Lower leg skin (tissue), 4 donors: ENCODE measurements at places on chromosomes 7 and 10. TPM values are rescaled to one million over a fixed set of nuclear protein-coding genes. Genes with fewer than 3 reads are reported as not detected.
A peak's percentile ranks its signal among the peaks of the same experiment; 100 is the strongest.

DNA sequence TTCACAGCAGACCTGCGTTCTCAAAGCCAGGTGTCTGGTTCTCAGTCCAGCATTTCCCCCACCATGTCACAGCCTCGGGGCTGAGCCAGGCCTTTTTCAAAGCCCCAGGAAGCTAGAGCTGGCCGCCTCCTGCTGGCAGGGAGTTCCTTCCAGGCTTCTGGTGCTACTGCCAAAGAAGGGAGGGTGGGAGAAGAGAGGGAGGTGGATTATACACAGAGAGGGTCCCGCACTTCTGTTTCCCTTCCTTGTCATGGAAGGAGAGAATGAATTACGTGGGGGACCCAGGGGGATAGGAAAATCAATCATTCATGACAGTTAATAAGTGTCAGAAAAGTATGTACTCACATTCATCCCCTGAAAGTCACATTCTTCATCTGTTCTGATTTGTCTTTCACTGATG lies 600 bp upstream of the LGI1 start:
- DNase-seq: no peak

DNA sequence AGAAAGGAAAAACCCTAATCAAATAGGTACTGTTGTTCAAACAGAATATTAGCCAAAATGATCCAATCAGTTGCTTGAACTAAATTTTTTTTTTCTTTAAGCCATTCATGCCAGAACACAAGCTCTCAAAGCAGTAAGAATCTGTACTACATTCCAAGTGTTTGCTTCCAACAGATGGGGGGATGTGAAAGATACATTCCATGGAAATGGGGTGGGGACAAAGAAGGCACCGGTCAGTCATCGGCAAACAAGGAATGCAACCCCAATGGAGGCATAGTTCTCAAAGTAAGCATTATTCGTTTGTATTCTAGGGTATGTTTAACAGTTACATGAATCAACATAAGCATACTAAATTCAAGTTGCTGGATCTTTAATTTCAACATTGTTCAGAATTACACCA lies 32.5 kb downstream of the C10orf143 start:
- no peak for DNase-seq

DNA sequence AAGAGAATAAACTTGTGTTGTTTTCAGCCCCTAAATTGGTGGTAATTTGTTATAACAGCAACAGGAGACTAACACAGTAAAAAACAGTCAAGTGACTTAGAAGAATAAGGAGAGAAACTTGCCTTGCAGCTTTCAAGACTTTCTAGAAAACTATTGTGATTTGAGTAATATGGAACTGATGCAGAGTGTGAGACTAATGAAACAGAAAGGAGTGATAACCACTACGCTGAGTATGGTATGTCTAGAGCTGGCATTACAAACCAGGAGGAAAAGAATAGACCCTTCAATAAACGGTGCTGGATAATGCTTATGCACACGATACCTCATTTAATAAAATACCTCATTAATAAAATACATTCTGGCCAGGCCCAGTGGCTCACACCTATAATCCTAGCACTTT lies 99.9 kb downstream of the CREM start:
- DNase-seq: no peak

GRCh38 chr7:106569500-106569929 lies 91.4 kb downstream of the CCDC71L start:
- DNase-seq: no peak

GRCh38 chr10:27783660-27784059 lies 38.0 kb upstream of the MKX start:
- DNase-seq: no peak

- DNase-seq: no peak
These were observed 56.2 kb downstream of the COL17A1 start for GRCh38 chr10:104029521-104029860.

GRCh38 chr10:86034710-86035109 lies 331.9 kb downstream of the GRID1 start:
- no peak for DNase-seq

GRCh38 chr10:79116801-79117723 lies 48.3 kb downstream of the ZMIZ1 start:
- DNase-seq: peak; percentile 83

- no peak for DNase-seq
These were observed 76.9 kb downstream of the LRMDA start for GRCh38 chr10:75508239-75508813.

GRCh38 chr7:128827971-128828711 lies 2.1 kb upstream of the FLNC start:
- DNase-seq: no peak

DNA sequence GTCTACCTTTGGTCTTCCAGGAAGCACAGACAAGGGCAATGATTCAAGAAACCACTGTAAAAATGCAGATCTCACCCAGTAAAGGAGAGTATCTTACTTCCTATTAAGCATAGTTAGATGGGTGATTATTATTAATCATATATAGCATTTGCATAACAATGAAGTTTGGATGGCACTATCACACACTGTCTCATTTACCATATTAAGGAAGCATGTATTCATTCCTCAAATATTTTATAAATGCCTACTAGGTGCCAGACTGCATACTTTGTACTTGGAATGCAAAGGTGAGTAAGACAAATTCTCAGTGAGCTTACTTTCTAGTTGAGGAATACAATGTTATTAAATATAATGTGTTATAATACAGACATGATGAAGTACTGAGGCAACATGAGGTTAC lies 53.9 kb upstream of the SKAP2 start:
- DNase-seq: no peak

GRCh38 chr7:41711283-41712064 lies 8.6 kb upstream of the INHBA start:
- no peak for DNase-seq

- no peak for DNase-seq
These were observed 439.1 kb upstream of the MGMT start for GRCh38 chr10:129027906-129028305.

DNA sequence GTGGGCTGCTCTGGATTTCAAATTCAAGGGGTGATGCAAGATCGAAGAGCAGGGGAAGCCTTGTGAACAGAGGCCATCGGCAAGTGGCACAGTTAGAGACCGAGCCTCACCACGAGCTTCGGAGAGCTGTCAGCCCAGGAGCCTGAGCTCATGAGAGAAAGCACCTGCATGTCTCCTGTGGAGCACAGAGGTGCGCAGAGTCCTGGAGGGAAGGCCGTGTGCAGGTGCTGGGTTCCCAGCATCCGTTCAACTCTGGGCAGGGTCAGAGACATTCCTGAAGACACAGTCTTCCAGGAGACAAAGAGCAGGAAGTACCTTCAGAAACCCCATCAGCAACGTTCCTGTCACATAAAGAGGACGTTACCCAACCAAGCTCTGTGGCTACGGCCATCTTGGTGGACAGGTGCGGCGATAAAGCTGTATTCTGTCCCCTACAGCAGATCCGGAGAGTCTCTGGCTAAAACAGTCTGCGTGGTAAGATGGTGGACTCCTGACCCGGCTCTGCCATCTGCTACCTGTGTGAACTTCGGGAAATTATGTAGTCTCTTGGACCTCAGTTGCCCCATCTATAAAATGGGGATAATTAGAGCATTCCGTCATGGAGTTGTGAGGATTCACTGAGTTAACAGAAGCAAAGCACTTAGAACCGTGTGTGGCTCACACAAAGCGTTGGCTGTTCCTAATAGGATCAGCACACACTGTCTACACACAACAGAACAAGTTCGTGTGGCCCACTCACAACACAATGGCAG lies 40.6 kb downstream of the NOD1 start:
- peak; percentile 59 for DNase-seq

DNA sequence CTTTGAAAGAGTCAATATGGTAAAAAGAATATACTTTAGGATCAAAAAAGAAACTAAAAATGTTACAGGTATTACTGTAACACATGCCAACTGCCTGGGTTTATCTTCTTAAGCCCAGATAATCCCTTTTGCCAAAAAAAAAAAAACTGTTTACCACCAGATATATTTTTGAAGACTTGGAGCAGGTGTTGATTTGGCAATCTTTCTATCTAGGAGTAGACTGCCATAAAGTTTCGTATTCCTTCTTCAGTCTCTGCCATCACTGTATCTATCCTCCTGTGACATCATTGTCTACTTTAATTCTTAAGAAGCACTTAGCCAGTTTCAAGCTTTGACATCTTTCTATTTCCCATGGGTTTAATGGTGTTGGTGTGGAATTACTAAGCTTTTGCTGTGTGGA lies 161.0 kb downstream of the ST7 start:
- DNase-seq: no peak

DNA sequence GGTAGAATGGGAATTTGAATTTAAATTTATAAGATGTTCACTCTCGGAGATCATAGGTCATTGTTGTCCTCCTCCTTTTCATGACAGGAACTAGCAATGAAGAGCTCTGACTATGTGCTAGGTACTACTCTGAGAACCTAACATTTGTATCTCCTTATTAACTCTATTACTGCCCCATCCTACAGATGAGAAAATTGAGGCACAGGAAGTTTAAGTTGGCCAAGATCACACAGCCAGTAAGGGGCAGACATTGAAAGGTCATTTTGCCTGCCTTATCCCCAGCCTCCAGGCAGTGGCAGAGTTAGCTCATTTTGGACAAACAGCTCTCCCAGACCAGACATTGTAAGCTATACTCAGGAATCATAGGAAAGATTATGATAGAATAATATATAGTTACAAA lies 6.0 kb downstream of the SRGN start:
- no peak for DNase-seq

- no peak for DNase-seq
These were observed 151.8 kb upstream of the RHEB start for GRCh38 chr7:151671514-151671913.

- DNase-seq: peak; percentile 87
These were observed 4.1 kb upstream of the NT5C2 start for GRCh38 chr10:103197174-103197573.

- DNase-seq: no peak
These were observed 30.2 kb downstream of the TAS2R16 start for GRCh38 chr7:122965306-122965705.

DNA sequence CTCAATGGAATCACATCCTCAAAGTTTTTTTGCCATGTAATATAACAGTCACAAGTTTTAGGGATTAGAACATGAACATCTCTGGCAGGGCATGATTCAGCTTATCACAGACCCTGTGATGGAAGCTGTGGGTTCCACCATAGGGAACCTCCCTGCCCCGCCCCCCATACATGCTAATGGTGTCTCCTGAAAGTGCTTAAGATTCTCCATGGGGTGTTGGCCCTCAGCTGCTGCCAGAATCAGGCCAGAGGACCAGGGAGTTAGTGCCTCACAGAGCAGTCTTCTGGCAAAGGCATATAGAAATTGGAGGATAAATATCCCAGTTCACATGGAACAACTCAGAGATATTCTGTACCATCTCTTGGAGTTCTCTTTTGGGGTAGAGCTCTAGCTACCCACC lies 119.4 kb downstream of the RAB11FIP2 start:
- DNase-seq: no peak

GRCh38 chr10:100725071-100725471 lies 20.3 kb upstream of the PAX2 start:
- no peak for DNase-seq

DNA sequence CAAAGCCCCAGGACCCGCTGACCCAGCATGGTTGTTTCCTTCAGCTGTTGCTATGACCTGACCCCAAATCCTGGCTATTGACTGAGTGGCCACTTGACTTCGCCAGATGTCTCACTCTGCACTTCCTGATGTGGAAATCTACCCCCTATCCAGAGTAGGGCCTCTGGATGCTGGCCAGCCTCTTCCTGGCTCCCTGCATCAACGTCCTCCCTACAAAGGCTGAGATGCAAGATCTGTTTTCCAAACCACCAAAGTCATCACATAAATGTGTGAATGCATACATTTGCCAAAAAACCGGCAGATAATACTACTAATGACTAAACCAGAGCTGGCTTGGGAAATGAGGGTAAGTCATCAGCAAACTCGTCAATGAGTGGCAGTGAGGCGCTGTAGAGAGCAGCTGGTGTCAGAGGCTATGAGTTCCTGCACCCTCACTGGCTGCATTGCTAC lies 70.4 kb downstream of the PYROXD2 start:
- DNase-seq: peak; percentile 95

DNA sequence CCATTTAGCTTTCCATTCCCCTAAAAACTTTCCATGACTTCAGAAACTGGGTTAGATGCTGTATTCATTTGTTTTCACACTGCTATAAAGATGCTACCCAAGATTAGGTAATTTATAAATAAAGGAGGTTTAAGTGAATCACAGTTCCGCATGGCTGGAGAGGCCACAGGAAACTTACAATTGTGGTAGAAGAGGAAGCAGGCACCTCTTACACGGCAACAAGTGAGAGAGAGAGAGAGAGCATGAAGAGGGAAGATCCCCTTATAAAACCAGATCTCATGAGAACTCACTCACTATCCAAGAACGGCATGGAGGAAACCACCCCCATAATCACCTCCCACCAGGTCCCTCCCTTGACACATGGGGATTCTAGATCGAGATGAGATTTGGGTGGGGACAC lies 336.8 kb downstream of the TFEC start:
- DNase-seq: no peak

GRCh38 chr10:29692121-29692539 lies 57.4 kb upstream of the SVIL start:
- no peak for DNase-seq

DNA sequence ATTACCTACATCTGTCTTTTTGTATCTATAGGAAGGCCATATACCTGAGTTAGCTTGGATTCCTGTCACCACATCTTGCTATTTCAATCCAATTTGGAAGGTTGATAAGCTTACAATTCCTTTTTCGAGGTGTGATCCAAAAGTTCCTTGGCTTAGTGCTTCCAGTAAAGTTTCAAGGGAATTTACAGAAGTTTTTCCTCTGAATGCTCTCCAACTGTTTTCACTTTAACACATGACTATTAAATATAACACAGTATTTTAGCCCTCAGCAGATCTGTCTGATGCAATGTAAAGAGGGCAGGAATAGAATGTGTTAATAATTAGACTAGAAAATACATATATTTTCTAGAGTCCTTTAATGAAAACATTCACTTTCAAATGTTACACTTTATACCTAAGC lies 171.4 kb downstream of the DKK1 start:
- no peak for DNase-seq

- DNase-seq: no peak
These were observed 786.5 kb upstream of the C7orf33 start for GRCh38 chr7:147804032-147804431.

- DNase-seq: no peak
These were observed 117.9 kb upstream of the COL1A2 start for GRCh38 chr7:94276795-94277194.

The VSTM4 gene
- 3.5 TPM for total RNA-seq

The NEUROG3 gene
- total RNA-seq: not detected

The SNX13 gene
- 70.0 TPM for total RNA-seq

The STRIP2 gene
- total RNA-seq: 0.30 TPM

The WNT8B gene
- 0.42 TPM for total RNA-seq
